LHCN-M2 (cell line): ENCODE measurements at places on chromosomes 1 and 21. TPM values are rescaled to one million over a fixed set of nuclear protein-coding genes. Genes with fewer than 3 reads are reported as not detected.

The KPRP gene
- 0.13 TPM in 1 of 2 replicates, not detected in the other for total RNA-seq

The BARHL2 gene
- total RNA-seq, result not detected in 2 replicates

The IKBKE gene
- total RNA-seq, result 9.2 and 10.7 TPM in 2 replicates

The SPRR2F gene
- not detected in 2 replicates for total RNA-seq

The NFIA gene
- total RNA-seq, result 2.2 and 4.6 TPM in 2 replicates

The FAM43B gene
- 0.06 TPM in 1 of 2 replicates, not detected in the other for total RNA-seq

The FCGR1A gene
- total RNA-seq, result not detected in 2 replicates

The SPRR3 gene
- total RNA-seq, result not detected in 2 replicates

The S100B gene
- total RNA-seq, result not detected in 2 replicates

The SPATA21 gene
- total RNA-seq, result not detected in 2 replicates
